Stimulated activated CD4-positive, alpha-beta T cell treated with anti-CD3 and anti-CD28 coated beads, Interleukin-12 subunit alpha, Interleukin-12 subunit beta, amount 100 ng/mL, for 4 hours (primary cell): ENCODE measurements at places on chromosomes 2 and 18.
A peak's percentile ranks its signal among the peaks of the same experiment; 100 is the strongest.

DNA sequence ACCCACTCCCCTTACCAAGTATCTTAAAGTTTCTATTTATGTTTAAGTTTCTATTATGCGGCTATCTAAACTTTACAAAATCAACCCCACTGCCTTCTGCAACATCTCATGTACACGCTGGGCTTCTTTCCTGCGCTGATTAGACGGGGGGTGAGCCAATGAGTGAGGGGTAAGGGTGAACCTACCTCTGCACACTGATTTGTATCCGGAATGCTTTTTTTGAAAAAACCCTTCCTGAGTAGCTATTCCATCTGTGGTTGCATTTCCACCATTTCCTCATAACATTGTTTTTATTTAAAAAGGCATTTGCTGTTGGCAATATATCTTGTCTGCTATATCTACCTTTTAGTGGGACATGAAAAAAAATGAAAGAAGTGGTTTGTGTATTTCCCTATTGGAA lies 6.3 kb downstream of the ALPG start:
- DNase-seq: no peak

GRCh38 chr2:197777823-197778407 lies 7.2 kb downstream of the BOLL start:
- DNase-seq: no peak

- DNase-seq: no peak
Measured at GRCh38 chr2:62458206-62458641, 47.8 kb downstream of the TMEM17 start.

DNA sequence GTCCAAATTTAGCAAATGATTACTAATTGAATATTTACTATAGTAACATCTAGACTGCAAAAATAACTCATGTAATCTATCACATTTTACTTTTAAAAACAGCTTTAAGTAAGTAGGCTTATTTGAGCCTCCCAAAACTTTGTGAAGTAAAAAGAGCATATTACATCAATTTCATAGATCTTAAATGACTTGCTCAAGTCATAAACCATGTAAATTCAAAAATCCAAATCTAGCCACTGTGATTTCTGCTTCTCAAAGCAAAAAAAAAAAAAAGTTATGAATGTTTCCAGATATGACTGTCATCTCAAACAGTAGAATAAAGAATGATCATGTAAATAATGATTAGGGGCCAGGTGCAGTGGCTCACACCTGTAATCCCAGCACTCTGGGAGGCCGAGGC lies 37.5 kb downstream of the CACNB4 start:
- DNase-seq: no peak

GRCh38 chr2:240435457-240435947 lies at the start of gene GPC1:
GPC1 (plus strand) TSS chr2:240435663; CDS start chr2:240435919, 256 bp downstream.
- DNase-seq: no peak

DNA sequence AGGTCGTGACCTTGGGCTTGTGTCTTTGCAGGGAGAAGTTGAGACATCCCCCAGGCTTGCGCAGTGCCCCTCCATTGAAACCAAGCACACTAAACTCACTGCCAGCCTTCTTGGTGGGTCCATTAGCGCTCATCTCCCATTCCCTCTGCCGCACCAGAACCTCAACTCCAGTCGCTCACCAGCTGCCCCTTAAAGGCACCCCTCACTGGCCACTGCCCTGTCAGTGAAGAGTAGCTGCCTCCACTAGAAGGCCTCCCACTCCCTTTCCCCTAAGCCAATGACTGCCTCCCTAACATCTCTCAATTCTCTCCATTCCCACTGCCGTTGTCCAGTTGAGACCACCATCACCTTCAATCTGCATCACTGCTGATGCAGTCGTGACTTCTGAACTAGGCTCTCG lies 114.8 kb upstream of the EPC2 start:
- no peak for DNase-seq

DNA sequence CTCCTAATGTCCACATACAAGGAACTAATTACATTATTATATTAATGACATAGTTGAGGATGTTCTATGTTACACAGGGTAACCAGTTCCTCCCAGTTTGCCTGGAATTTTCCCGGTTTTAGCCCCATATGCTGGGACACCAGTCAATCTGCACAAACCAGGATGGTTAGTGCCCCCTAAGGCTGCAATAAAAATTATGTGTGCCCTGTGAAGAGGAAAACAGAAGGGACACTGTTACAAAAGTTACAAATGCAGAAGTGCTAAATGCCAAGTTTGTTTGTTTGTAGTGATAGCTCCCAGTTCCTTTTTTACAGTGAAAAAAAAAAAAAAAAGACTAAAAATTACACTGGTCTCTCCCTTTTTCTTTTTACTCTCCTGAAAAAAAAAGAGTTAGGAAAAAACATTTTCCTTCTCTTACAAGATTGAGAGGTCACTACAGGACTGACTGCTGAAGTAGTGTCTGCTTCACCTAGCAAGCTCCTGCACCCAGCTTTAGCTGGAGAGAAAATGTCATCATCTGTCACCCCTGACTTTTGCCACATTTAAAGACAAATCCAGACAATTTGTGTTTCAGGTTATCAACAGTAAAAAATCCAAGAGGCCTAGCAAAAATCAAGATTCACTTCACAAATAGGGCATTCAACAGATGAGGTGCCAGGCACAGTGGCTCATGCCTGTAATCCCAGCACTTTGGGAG lies 3.2 kb downstream of the ANKRD44 start:
- DNase-seq: no peak

- DNase-seq: no peak
Measured at GRCh38 chr2:237699870-237700511, 72.6 kb downstream of the LRRFIP1 start.

GRCh38 chr2:219286436-219287115 lies 7.4 kb downstream of the DNAJB2 start:
- no peak for DNase-seq

GRCh38 chr2:160406591-160407392 lies 86.8 kb downstream of the RBMS1 start:
- DNase-seq: peak; percentile 51

- DNase-seq: no peak
Measured at GRCh38 chr2:98854682-98855081, 81.3 kb downstream of the CRACDL start.

- no peak for DNase-seq
Measured at GRCh38 chr2:157024129-157024528, 233.4 kb upstream of the GALNT5 start.

DNA sequence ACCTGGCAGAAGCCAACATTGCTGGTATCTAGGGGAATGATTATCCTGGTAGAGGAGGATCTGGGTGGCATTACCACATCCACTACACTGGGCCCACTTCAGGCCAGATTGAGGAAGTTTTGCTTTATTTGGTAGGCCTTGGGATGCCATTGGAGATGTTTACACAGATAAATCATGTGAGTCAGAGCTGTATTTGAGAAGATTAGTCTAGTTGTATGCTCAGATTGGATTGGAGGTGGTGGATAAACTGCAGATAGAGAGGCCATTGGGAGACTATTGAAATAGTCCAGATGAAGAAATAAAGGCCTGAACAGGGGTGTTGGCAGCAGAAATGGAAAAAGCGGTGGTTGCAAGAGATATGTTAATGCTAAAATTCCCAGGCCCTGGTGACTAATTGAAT lies 81.5 kb downstream of the EFEMP1 start:
- no peak for DNase-seq

GRCh38 chr2:200761266-200761665 lies 50.4 kb upstream of the BZW1 start:
- DNase-seq: no peak

GRCh38 chr2:102193074-102193473 lies 6.3 kb downstream of the IL1RL2 start:
- DNase-seq: no peak
